ENCODE measurements at places on chromosomes 3 and 15.

DNA sequence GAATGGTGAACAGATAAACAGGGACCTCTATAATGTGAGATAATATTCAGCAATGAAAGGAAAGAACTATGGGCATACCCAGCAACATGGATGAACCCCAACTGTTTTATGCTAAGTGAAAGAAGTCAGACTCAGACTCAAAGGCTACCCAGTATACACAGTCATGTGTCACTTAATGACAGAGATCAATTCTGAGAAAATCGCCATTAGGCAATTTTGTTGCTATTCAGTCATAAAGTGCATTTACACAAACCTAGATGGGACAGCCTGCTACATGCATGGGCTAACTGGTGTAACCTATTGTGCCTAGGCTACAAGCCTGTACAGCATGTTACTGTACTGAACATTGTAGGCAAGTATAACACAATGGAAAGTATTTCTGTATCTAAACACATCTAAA, 76.5 kb downstream of the B3GNT5 start:
- DNase-seq: no peak

- DNase-seq: no peak
Observed at GRCh38 chr3:21745966-21746365, 5.0 kb downstream of the ZNF385D start.

DNA sequence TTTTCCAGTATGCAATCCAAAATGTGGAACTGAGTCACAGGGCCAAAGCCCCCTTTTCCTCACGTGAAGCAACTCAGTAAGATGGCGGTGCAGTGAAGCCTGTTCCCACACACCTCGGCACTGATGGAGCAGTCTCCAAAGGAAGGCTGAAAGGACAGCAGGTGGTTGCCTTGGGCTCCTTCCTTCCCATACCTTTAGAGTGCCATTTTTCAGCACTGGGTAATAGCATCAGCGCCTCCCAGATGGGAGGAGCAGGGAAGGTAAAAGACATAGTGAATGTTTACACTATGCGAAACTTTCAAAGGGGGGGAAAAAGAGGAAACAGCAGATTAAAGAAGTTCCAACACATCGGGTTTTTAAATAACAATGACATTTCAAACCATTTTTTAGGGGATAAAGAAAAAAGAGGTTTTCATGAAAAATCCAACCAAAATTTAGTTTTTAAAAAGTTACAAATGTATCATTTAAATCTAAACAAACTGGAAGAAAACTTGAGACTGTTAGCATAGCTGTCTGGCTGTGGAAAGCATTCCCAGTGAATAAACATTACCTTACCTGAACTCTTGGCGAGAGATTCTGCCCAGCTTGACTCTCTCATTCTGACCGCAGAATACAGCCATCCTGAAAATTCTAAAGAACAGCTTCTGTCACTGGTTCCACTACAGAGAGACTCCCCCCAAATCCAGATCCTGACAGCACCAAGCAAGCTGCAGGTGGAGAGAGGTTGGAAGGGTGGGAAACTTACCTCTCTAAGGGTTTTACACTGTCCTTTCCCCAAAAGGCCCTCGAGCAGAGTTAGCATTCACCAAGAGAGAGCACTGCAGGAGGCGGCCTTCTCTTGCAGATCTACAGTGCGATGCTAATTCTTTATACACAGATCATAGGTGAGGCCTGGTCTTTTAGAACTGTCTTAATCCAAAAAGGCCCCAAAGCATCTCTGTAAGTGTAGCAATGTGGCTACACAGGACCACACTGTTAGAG, 32.6 kb downstream of the ABCC5 start:
- no peak for DNase-seq

DNA sequence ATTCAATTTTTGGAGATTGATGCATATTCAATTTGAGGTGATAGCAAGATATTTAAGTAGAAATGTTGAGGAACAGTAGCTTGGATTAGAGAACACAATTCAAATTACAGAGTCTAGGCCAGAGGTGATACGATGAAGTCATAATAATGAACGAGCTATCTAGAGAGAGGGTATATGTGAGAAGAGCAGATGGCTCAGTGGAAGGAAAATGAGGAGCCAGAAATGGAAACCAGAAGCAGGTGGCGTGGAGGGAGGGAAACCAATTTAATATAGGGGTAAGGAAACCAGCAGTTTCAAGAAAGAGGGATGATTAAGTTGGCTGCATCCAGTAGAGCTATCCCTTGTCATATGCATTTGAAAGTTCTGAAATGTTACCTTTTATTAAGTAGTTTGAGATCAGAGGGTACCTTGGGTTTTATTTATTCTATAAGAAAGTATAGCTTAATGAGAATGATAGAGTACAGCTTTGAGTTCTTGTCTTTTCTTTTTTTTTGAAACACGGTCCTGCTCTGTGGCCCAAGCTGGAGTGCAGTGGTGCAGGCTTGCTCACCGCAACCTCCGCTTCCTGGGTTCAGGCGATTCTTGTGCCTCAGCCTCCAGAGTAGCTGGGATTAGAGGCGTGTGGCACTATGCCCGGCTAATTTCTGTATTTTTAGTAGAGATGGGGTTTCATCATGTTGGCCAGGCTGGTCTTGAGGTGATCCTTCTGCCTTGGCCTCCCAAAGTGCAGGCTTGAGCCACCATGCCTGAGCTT, 22.1 kb downstream of the NCK1 start:
- DNase-seq: no peak

- DNase-seq: no peak
Observed at GRCh38 chr15:31371520-31372240, 45.0 kb downstream of the KLF13 start.

- no peak for DNase-seq
Observed at GRCh38 chr15:61184431-61184830, 44.7 kb downstream of the RORA start.

- DNase-seq: no peak
Observed at GRCh38 chr3:32347343-32348125, 44.1 kb upstream of the CMTM7 start.

- no peak for DNase-seq
Observed at GRCh38 chr15:33780011-33780768, 188.1 kb upstream of the CHRM5 start.

DNA sequence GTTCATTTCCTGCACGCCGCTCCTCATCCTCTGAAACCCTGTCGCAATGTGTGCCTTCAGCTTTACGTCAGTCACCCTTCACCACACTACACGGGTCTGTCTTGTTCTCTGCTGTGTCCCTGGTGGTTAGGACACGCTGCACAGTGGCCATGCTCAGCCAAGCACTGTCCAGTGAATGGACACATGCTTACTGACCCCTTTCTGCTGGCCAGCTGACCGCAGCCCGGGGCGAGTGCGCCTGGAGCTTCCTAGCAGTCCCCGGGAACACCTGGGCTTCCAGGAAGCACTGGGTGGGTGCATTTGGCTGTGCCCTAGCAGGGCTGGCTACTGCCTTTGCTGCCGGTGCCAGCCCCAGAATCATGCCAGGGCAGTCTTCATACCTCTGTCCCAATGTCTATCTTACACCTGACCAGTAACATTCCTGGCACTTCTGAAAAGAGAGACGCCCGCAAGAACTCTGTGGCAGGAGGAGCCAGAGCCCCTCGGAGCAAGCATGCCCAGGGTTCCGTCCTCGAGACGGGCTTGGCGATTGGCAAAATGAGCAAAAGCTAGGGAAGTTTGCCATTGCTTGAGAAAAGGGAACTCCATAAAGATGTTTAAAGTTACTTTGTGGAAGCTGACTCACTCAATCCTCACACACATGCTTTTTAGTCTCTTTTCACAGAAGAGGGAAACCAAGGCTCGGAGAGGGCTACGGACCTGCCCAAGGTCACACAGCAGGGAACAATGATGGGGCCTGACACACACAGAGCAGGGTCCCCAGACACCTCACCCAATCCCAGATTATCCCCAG, 15.7 kb upstream of the ZXDC start:
- DNase-seq: no peak

- DNase-seq: no peak
Observed at GRCh38 chr3:45957586-45957985, 14.3 kb downstream of the CXCR6 start.

All from NK-92 treated with Interleukin-12 subunit alpha and Interleukin-12 subunit beta, amount 100 ng/mL, for 24 hours (cell line).